ENCODE measurements at places on chromosomes 12 and 14.

- DNase-seq: no peak
These were observed 46.7 kb downstream of the SMUG1 start for GRCh38 chr12:54142114-54142475.

GRCh38 chr12:46400406-46400805 lies 27.8 kb upstream of the SLC38A2 start:
- DNase-seq: no peak

GRCh38 chr14:49900973-49901372 lies 8.1 kb downstream of the ARF6 start:
- no peak for DNase-seq

GRCh38 chr12:12357719-12358461 lies 1.0 kb downstream of the BORCS5 start:
- no peak for DNase-seq

GRCh38 chr12:114668151-114668885 lies 15.7 kb downstream of the TBX3 start:
- no peak for DNase-seq

GRCh38 chr12:50625029-50625925 lies 120.5 kb downstream of the DIP2B start:
- no peak for DNase-seq

DNA sequence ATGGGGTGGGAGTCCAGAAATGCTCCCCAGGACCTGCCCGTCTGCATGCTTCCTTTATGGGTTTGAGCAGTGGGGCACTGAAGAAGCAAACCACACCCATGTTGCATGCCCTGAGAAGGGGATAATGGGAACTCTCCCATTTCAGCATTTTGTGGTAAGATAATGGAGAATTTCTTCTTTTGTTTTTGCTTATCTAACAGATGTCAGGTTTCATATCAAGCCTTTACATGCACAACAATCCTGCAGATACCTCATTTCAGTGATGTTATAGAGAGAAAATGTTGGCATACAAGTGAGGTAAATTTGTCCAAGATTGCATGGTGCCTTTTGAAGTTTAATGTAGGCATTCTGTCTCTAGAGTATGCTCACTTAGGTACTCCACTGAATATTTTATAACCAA lies 177.0 kb downstream of the ALX1 start:
- no peak for DNase-seq

GRCh38 chr14:78790271-78790670 lies 620.1 kb downstream of the NRXN3 start:
- no peak for DNase-seq

GRCh38 chr14:68143341-68143841 lies 323.8 kb downstream of the RAD51B start:
- no peak for DNase-seq

- DNase-seq: no peak
These were observed 47.6 kb upstream of the PIWIL1 start for GRCh38 chr12:130290114-130290513.

DNA sequence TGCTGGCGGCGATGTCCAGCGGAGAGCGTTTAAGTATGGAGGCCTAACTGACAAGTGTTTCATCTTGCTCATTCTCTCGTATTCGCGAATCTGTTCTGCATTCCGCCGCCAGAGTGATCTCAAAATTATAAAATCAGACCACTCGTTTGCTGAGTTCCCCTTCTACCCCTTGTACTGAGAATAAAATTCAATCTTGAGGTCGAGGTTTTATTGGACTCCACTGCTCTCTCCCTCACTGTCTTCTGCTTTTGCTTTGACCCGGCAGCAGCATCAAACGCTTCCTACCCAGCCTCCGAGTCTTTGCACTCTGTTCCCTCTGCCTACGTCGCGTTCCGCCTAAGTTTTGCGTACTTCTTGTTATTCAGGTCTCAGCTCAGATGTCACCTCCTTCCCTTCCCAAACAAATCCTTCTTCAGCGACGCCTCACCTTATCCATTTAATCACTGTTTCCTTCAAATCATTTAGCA lies 462 bp downstream of the KNTC1 start:
- no peak for DNase-seq

- no peak for DNase-seq
These were observed 90.4 kb downstream of the SRRM4 start for GRCh38 chr12:119071638-119072231.

DNA sequence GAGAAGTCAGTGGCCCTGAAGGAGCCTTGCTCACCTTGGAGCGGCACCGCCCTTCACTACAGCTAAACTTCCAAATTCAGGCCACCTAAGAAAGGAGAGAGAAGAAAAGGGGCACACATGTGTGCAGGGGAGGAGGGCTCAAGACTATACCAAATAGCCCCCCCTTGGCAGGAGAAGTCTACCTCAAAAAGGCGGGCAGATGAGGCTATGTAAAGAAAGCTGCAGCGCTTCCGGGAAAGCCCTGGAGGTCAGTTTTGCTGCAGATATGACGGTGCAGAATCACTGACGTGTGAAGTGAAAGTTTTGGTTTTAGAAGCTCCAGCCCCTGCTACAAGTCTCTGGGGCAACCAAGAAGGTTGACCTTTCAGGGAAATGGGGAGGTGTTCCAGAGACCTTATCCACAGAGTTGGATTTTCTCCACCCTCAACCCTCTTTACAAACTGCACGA lies 48.2 kb upstream of the PNMA1 start:
- DNase-seq: no peak

DNA sequence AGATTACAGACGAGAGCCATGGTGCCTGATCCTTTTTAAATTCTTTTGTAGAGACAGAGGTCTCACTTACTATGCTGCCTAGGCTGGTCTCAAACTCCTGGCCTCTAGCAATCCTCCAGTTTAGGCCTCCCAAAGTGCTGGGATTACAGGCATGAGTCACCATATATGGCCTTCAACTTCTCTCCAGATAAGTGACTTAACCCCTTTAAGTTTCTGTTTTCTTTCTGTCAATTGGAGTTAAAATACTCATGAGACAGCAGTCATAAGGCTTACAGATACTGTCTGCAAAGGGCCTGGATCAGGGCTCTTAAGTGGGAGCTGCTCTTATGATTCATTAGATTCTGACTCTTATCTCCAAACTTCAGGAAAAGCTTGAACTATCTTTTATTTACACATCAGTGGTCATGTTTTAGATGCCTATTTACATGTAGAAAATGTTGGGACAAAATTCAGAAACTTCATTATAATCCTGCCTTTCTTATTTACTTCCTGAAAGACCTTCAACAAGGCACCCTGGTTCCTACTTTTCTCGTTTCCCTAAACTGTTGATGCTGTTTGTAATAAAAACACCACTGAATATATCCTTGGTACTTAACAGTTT lies 271.5 kb upstream of the TBX3 start:
- no peak for DNase-seq

- DNase-seq: no peak
These were observed 299.2 kb upstream of the FKBP4 start for GRCh38 chr12:2495417-2496112.

DNA sequence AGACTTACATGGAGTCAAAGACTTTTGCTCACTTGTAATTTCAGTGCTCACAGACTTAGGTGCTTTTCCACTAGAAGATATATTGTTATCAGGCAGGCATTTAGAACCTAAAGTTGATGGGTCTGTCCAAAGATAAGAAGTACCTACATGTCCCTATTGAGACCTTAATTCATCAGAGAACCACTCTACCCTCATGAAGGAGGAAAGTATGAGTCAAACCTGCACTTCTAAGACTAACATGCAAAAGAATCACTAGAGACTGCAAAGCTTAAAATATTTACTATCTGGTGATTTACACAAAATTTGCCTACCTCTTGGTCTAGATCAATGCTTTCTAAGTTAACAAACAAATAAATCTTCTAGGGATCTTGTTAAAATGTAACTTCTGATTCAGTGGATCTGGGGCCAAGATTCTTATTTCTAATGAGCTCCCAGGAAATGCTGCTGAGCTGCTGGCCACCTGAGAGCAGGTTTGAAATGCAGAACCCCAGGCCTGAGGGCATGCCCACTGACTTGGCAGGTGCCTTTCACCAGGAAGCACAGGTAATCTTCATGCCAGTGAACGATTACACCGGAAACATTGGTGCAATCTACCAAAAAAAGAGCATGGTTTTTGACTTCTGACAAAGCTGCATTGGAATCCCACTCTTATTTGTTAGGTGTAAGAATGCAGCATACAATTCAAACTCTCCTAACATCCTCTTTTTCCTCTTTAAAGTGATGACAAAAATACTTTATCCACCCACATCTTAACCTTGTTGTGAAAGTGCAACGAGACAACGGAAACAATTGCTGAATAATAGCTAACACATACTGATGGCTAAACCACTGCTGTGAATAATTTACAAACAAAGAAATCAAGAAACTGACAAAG lies 214.2 kb downstream of the ADAMTS20 start:
- no peak for DNase-seq

- DNase-seq: no peak
These were observed 138.1 kb upstream of the HIF1A start for GRCh38 chr14:61557262-61557661.

DNA sequence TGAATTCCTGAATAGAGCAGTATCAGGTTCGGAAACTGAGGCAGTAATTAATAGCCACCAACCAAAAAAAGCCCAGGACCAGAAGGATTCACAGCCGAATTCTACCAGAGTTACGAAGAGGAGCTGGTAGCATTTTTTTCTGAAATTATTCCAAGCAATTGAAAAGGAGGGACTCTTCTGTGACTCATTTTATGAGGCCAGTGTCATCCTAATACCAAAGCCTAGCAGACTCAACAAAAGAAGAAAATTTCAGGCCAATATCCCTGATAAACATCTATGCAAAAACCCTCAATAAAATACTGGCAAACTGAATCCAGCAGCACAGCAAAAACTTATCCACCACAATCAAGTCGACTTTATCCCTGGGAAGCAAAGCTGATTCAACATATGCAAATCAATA lies 202.3 kb upstream of the SLC16A7 start:
- no peak for DNase-seq

DNA sequence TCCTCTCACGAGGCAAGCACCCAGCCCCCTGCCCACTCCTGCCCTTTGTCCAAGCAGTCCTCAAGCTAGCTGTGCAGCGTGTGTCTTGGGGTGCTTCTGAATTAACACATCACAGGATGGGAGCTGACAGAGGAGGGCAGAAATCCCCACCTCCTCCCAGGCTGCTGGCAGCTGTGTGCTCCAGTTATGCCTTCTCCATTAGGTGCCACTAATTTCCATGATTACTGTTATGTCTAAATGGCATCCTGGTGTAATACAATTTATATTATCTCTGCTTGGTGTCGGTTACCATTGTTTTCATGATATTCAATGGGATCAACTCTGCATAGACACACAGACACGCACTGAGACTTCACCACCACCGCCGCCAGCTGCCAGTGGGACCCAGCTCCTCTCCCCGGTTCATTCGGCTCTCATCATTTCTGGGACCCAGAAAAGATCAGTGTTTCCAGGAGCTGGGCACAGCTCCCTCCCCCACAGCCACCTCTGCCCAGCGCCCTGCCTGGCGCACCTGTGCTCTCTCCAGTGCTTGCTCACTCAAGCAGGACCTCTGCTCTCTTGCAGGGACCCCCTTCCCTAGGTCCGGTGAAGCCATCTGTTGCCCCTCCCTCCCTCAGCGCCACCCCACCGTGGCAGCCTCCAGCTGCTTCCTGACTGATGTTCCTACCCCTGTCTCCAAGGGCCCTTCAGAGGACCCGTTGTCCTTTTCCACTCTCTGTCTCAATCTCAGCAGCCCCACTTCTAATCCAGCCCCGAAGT lies 167.5 kb upstream of the FKBP4 start:
- DNase-seq: no peak

- no peak for DNase-seq
These were observed 74.2 kb downstream of the TESC start for GRCh38 chr12:117024961-117025480.

GRCh38 chr12:113500782-113501311 lies 29.2 kb upstream of the LHX5 start:
- no peak for DNase-seq

DNA sequence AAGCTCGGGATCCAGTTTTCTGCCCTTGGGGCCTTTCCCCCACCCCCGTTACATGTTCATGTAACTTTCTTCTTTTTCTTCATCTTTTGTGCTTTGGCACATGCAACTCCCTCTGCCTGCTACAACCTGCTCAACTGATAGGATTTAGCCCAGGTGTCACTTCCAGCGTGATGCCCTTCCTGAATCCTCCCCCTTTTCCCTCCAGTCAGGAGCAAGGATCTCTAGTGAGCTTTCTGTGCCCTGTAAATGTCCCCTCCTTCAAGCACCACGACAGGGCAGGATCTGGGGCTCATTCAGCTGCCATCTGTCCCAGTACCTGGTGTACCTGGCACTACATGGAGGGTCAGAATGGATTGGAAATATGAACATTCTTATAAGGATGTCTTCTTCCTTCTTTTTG lies 15.3 kb downstream of the PELI2 start:
- no peak for DNase-seq

DNA sequence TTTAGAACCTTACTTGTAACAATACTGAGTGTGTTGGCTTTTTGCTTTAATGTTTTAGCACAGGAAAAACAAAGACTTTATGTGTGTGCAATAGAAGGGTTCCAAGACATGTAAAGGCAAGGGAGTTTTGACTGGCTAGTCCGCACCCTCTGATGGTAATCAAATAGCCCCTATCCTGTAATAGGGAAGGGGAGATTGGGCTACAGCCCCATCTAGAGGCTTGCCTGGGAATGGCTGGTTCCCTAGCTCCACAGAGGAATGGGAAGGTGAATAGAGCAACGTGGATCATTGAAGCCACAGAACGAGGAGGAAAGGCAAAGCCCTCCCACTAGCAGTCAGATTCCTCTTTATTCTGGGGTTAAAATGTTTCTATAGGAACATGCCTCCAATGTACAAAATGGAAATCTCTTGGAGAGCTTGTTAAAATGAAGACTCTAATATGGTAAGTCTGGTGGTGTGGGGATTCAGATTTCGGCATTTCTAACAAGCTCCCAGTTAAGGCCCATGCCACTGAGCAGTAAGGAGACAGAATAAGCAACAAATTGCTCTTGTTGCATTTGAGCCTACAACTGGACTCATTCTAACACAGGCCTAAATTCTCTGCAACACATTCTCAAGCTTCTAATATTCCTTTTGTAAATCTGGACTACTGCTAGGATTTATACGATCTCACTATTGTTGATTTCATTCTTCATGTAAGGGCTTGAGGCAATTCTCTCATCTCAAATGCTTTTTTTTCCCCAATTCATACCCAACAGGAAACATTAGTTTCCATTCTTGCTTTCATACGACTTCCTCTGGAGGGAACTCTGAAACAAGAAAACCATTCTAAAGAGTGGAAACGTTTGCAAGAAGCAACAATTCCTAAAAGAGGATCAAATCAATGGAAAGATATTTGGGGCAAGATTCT lies 57.1 kb downstream of the NIN start:
- no peak for DNase-seq

GRCh38 chr12:64716839-64717455 lies 42.3 kb downstream of the GNS start:
- no peak for DNase-seq

GRCh38 chr12:113239811-113240331 lies 18.6 kb downstream of the TPCN1 start:
- DNase-seq: no peak

GRCh38 chr12:78392918-78393317 lies 471.7 kb upstream of the SYT1 start:
- no peak for DNase-seq

- DNase-seq: no peak
These were observed 86.6 kb downstream of the FOXN3 start for GRCh38 chr14:89330236-89331002.

GRCh38 chr14:93410021-93410420 lies 20.7 kb upstream of the UNC79 start:
- DNase-seq: no peak

GRCh38 chr14:42523666-42524065 lies 917.0 kb downstream of the LRFN5 start:
- DNase-seq: no peak
